ENCODE measurements at places on chromosomes 13 and 19.

DNA sequence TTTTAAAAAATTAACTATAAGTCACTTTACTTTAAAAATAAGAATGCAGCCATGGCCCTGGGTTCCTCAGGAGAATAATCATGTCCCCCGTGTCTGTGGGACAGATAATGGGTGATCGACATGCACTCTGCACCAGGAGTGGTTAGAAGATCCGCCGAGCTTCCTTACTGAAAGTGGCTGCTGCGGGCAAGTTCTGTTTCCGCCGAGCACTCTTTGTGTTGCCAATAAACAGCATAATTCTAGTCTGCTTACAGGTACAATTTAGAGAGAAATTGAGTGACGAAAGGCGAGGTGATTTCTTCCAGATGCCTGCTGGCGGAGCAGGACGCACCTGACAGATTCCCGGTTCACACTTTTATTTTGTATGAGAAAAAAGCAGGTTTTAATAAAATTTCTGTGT lies 139.0 kb downstream of the SOX1 start:
- DNase-seq: no peak

- DNase-seq: no peak
These were observed 44.4 kb upstream of the FARP1 start for GRCh38 chr13:98098516-98098915.

GRCh38 chr19:18292810-18293641 lies 11.6 kb upstream of the JUND start:
- no peak for DNase-seq

- DNase-seq: no peak
These were observed 43.3 kb upstream of the RNF113B start for GRCh38 chr13:98220271-98220791.
